ENCODE measurements at places on chromosomes 2 and 18.

- no peak for DNase-seq
Observed at GRCh38 chr18:48656582-48656981, 117.8 kb downstream of the CTIF start.

GRCh38 chr18:67776929-67777328, 260.4 kb upstream of the DSEL start:
- DNase-seq, result no peak

GRCh38 chr2:95390881-95391321, 11.6 kb upstream of the FAHD2A start:
- DNase-seq, result no peak

DNA sequence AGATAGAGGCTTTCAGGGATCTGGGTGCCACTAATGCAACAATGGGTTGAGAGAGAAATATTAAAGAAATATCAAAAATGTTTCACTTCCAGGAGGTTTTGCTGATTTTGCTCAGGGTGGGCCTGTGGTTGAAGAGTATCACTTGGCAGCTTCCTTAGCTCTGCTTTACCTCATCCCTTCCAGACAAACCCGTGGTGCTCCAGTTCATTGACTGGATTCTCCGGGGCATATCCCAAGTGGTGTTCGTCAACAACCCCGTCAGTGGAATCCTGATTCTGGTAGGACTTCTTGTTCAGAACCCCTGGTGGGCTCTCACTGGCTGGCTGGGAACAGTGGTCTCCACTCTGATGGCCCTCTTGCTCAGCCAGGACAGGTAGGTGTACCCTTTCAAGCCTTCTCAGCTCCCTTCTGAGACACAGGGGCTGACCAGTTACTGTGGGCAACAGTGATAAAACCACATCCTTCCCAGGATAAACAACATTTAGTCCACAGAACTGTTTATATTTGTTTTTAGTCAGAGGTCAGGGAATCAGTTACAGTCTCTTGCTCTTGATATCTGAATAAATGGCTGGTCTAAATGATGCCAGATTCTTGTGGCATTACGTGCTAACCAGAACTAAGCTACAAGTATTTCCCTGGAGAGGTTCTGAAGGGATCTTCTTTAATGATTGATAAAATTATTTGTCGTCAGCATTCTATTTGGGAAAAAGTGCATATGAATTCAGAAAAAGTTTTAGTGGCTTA, 7.0 kb downstream of the SLC14A1 start:
- DNase-seq, result no peak

- no peak for DNase-seq
Observed at GRCh38 chr18:13577091-13577697, 149.2 kb downstream of the FAM210A start.

- DNase-seq, result no peak
Observed at GRCh38 chr2:76288146-76288545, 577.4 kb upstream of the GCFC2 start.

DNA sequence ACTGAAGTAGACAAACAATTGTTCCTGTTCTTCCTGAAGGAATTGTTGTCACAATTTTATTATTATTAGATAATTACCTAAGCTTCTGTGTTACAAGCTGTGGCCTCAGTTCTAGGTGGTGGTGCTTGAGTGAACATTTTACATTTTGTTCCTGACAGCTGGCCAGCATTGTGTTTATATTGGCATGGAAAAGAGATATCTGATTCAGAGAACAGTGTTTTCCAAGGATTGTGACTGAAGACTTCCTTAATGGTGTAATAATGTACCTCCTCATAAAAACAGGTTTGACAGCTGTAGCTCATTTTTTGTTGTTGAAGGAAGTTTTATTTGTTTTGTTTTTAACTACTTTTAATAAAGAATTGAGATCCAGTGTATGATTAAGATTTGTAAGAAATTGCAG, 95.2 kb downstream of the EPB41L5 start:
- no peak for DNase-seq

DNA sequence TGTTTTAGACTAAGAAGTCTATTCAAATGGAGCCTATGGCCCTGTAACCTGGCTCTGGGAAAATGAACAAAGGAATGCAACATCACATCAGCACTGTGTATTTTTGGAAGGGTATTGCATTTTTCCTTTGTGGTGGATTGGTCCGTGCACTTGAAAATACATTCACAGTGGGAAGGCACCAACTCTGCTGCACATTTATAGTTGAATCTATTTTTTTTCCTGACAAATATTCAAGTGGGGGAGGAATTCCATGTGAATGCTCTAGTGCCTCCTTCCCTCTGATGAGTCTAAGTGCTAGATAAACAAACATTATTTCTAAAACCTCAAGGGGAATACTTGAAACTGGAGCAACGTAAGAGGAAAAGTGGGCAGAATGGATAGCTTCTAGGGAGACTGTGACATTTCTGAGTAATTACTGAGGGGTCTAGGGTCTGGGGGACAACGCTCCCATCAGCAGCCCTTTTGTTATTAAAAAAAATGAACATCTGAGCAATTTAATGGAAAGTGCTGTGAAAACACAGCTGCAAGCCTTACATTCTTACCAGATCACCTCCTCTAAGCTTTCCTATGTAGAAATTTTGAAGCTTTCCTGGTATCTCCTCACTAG, 208.2 kb downstream of the SLC8A1 start:
- no peak for DNase-seq
